ENCODE measurements at places on chromosomes 4 and X. TPM values are rescaled to one million over a fixed set of nuclear protein-coding genes. Genes with fewer than 3 reads are reported as not detected.

Gene SMIM10
- not detected for total RNA-seq

DNA sequence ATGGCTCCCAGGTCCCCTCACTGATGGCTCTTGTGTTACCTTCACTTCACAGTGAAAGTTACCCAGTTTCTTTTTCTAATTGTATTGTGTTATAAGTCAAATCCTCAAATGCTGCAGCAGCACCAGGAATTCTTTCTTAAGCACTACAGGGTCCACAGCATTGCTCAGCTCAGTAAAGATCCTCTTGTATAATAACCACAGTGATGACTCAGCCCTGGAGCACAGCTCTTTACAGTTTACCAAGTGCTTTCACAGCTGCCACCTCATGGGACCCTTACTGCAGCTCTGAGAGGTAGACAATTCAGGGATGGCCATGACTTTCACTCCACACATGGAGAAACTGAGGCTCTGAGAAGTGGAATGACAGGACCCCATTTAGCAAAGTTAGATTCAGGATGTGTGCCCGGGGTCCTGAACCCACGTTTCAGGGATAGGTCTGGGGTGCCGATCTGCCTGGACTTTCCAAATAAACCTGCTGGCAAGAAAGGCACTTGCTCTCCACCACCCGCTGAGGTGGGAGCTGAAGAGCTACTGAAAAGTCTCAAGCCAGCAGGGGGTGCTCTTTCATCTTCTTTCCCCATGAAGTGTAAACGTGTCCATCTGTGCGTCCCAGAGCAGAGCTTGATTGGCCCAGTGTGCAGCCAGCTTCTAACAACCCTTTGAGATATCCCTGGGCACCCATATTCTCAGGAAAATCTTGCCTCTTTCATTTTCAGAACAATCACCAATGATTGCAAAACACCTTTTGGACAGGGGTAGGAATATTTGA lies 35.7 kb upstream of the GABRQ start:
- DNase-seq, result peak; percentile 6

- no peak for DNase-seq
Measured at GRCh38 chrX:22087011-22087557, 55.0 kb downstream of the PHEX start.

GRCh38 chr4:101264993-101265815 lies 82.1 kb downstream of the PPP3CA start:
- peak; percentile 60 for DNase-seq

- peak; percentile 89 for DNase-seq
Measured at GRCh38 chrX:45479196-45479834, 278.6 kb upstream of the DIPK2B start.

- DNase-seq, result peak; percentile 45
Measured at GRCh38 chr4:170884969-170885570, 795.3 kb upstream of the AADAT start.

Gene CXCL13
- not detected for total RNA-seq

Gene BST1
- total RNA-seq, result under 0.01 TPM

- no peak for DNase-seq
Measured at GRCh38 chrX:138150709-138151108, 560.8 kb downstream of the FGF13 start.

Gene FAAH2
- total RNA-seq, result 0.86 TPM

Gene DOCK11
- total RNA-seq, result 1.3 TPM

Gene CDKL5
- 10.1 TPM for total RNA-seq

- DNase-seq, result peak; percentile 17
Measured at GRCh38 chrX:105328773-105329172, 108.3 kb upstream of the TEX13A start.

Gene ARR3
- not detected for total RNA-seq

DNA sequence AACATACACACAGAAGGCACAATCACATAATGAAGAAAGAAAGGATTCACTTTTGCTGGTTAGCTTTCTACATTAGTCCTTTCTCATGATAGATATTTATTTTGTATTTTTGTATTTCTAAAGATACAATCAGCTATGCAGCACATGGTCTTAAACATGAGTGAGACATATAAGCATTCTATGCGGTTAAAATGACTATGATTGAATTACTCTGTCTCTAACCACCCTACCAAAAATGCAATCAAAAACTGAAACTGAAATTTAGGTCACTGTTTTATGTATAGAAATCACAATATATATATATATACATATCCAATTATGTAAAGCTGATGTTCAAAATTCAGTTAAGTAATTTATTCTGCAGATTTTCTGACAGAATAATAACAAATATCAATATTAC lies 21.9 kb downstream of the CXXC4 start:
- no peak for DNase-seq

- DNase-seq, result no peak
Measured at GRCh38 chr4:41927796-41928499, 7.3 kb upstream of the TMEM33 start.

Gene GPR173
- 1.1 TPM for total RNA-seq

- DNase-seq, result peak; percentile 2
Measured at GRCh38 chr4:180028682-180029081, 2214.5 kb upstream of the TENM3 start.

Gene PLCXD1
- total RNA-seq, result 4.3 TPM

Gene MCUB
- total RNA-seq, result 20.3 TPM

DNA sequence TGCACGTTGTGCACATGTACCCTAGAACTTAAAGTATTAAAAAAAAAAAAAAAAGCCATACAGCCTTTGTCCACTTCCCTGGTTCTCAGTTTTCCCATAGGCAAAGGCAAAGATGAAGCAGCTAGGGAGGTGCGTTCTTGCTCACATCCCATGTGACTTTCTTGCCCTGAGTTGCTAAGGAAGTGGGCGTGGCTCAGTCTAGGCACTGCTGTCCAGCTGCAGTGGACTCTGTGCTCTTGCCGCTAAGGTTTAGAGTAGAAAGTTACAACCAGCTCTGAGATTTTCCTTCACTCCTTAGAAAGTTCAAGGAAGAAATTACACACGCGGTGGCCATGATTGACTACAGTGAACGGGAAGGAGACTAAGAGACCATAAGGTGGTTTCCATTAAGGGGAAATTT lies 144.7 kb downstream of the NAA11 start:
- no peak for DNase-seq

- DNase-seq, result no peak
Measured at GRCh38 chr4:71275004-71275403, 63.8 kb upstream of the SLC4A4 start.

Gene GAB3
- total RNA-seq, result 0.78 TPM

Measured in mammary epithelial cell (primary cell).